GM19239 (cell line): ENCODE measurements at places on chromosomes 5 and 9.

- no peak for DNase-seq
Measured at GRCh38 chr9:73172901-73173215, 21.2 kb downstream of the ANXA1 start.

DNA sequence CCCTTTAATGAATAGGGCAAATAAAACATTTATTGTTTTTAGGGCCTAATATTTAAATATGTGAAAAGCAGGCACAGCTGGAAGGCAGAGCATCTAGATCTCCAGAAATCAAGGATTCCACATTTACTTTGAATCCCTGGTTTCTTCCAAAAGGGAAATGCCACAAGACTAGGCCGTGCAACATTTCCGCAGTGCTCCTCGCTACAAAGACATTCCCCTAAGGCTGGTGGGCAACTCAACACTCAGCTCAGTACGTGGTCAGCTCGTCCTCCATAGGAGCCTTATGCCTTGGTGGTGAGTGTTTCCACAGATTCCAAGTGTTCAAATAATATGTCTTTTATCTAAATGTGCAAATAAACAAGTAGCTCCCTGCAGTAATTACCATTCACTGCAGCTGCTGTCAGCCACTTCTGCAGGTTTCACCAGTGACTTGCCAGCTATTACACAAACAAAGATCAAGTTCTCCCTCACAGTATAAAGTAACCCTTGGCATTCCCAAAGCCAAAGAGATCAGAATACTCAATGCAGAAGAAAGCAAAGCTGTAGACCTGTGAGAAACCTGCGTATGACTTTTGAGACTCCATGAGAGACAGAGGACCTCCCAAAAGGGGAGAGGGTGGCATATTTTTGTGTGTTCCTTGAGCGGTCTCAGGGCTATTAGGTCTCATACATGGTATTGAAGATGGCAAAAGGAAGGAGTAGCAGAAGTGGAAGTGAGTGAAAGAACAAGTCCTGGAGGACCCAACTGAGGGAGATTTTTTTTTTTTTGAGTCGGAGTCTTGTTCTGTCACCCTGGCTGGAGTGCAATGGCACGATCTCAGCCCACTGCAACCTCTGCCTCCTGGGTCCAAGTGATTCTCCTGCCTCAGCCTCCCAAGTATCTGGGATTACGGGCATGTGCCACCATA, 38.0 kb upstream of the TENT2 start:
- DNase-seq, result no peak

GRCh38 chr5:15026011-15026893, 154.7 kb upstream of the ANKH start:
- DNase-seq, result no peak

- DNase-seq, result no peak
Measured at GRCh38 chr9:3898461-3899218, 372.8 kb upstream of the RFX3 start.
